ENCODE measurements at places on chromosomes 2 and 18. TPM values are rescaled to one million over a fixed set of nuclear protein-coding genes. Genes with fewer than 3 reads are reported as not detected.
A peak's percentile ranks its signal among the peaks of the same experiment; 100 is the strongest.

GRCh38 chr2:151817929-151818328 is 10.3 kb downstream of the ARL5A start:
- no peak for DNase-seq

DNA sequence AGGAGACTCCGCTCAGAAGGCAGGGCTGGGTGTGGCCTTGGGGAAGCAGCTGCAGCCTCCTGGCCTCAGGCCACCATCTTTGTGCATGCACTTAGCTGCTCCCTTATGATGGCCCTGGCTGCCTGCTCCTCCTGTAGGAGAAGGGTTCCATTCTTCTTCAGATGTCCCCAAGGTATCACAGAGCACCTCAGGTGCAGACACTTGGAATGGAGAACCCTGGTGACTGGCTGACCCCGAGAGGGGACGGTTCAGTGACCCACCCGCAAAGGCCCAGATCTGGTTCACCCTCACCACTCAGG is 9.6 kb downstream of the GPAT2 start:
- DNase-seq: no peak

GRCh38 chr2:108029496-108029895 is 43.2 kb downstream of the SLC5A7 start:
- DNase-seq: peak; percentile 17

DNA sequence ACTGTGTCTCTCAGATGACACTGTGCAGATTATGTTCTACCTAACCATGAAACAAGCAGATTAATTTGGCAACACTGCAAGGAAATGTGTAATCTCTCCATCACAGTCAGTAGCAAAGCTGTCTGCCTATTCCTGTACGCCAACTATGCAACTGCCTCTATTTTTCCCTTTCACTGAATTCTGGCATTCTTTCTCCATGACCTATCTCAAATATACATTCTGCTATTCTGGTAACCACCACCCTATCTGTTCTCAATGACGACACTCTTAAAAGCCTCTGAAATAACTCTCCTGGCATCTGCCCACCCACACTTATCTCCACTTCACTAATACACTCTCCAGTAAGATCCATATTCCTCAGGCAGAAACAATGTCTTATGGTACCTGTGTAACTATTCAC is 78.7 kb downstream of the ABCA12 start:
- DNase-seq: no peak

DNA sequence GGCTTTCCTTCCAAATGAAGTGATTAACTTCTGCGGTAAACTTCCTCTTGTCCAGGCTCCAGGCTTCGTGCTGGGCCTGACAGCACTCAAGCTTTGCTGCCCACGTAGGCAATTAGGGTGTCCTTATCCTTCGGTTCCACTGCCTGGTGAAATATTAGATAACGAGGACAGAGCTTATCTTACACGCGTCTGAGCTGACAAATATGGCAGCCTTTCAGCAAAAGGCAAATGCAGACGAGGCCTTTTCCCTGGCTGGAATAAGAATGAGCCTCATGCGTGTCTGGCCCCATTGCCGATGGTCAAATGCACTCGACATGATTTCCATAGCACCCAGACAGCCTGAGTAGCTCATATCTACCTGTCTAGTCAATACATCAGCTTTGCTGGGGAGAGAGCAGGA is 141.5 kb downstream of the FAM210A start:
- DNase-seq: no peak

FN1 gene
- total RNA-seq: 215 TPM

- no peak for DNase-seq
These were observed 371.9 kb downstream of the NBAS start for GRCh38 chr2:15189216-15189615.

GPR45 gene
- not detected for total RNA-seq

- DNase-seq: peak; percentile 39
These were observed 6.5 kb downstream of the GREB1 start for GRCh38 chr2:11540148-11540995.

PROM2 gene
- total RNA-seq: 370 TPM

CRYGD gene
- total RNA-seq: not detected

- no peak for DNase-seq
These were observed 28.0 kb downstream of the RFX8 start for GRCh38 chr2:101446869-101447268.

DNA sequence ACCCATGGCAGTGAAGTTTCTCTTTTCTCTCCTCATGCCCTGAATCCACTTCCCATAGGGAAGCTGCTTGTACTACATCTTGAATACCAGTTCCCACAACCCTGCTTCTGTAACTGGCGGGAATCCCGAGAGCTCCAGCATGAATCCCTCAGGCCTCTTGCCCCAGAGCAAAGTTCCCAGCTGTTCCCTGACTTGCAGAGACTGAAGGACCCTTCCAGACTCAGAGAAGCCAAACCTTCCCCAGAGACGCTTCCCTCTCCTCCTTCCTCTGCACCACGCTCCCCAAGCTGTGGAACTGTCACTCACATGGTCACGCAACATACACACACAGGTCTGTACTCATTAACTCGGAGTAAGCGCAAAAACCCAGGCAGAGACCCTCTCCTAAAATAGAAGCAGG is 26.4 kb downstream of the TRAPPC12 start:
- peak; percentile 45 for DNase-seq

- DNase-seq: no peak
These were observed 21.6 kb downstream of the INPP5D start for GRCh38 chr2:233081731-233082221.

TEX44 gene
- total RNA-seq: not detected

GRCh38 chr2:101905746-101906336 is 85.9 kb upstream of the IL1R2 start:
- DNase-seq: no peak

ABCA12 gene
- under 0.01 TPM for total RNA-seq

GRCh38 chr2:201018636-201019035 is 52.8 kb downstream of the HYCC2 start:
- DNase-seq: no peak

DSC3 gene
- total RNA-seq: not detected

DNA sequence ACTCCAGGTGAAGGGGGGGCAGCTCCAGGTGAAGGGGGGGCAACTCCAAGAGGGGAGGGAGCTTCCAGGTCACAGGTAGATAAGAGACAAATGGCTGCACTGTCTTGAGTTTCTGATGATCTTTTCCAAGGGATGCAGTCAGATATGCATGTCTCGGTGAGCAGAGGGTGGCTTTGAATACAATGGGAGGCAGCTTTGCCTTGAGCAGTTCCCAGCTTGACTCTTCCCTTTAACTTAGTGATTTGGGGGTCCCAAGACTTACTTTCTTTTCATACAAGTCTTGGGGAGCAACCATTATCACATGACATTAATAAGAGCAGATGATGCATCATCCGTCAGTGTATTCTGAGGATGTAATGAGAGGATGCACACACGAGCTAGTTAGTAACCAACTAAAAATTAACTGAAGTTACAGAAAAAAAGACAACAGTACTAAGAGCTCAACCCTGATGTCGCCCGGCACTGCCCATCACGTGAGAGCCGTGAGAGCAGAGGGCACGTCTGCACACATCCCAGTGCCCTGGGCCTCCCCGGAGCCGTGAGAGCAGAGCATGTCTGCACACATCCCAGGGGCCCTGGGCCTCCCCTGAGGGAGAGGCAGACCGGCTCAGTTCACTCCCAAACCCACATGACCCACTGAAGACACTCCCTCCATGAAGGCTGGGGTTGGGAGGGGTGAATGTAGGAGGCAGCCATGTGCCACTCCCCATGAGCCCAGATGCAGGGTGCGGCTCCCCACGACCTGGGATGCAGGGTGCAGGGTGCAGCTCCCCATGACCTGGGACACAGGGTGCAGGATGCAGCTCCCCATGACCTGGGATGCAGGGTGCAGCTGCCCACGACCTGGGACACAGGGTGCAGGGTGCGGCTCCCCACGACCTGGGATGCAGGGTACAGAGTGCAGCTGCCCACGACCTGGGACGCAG is 39.4 kb downstream of the PXDN start:
- DNase-seq: peak; percentile 36

- no peak for DNase-seq
These were observed 14.4 kb downstream of the PHLPP1 start for GRCh38 chr18:62729487-62730386.

DNA sequence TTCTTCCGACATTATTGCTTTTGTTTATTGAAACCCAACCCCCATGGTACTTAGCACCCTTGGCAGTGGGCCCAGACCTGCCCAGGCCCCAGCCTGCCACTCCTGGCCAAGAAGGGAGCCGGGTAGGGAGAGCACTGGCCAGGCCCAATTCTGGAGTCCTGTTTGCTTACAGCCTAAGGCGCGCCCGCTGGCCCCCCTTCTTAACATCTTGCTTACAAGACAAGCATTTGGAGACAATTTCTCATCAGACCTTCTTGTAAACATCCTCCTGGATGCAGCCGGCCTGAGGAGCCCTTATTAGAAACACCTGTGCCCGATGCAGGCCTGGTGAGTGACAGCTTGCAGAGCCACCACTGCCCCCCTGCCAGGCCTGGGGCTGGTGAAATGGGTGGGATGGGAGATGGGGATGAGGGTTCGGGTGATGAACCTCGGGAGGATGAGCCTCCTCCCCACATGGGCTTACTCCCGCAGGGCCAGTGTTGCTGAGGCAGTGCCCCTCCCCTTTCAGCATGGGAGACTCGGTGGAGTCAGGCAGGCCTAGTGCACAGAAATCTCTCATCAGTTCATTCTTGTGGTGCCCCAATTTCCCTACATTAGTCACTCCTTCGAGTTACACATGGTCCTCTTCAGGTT is 217.5 kb downstream of the CYP26B1 start:
- peak; percentile 38 for DNase-seq

DNA sequence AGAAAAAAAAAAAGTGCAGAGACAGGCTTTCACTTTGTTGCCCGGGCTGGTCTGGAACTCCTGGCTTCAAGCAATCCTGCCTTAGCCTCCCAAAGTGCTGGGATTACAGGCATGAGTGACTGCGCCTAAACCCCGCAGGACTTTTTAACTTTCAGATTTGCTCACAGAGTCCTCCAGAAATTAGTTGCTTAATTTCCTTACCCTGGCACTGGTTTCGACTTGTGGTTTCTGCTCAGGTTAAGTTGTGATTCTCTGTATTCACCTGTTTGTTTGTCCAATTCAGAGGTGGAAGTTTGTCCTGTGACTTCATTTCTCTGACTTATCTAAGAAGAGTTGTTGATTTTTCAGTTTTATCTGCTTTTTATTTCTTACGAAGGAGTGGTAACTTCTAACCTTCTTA is 238.1 kb downstream of the TMEM182 start:
- DNase-seq: no peak

GRCh38 chr2:108536133-108536780 is 2.0 kb downstream of the LIMS1 start:
- no peak for DNase-seq

GRCh38 chr2:18467749-18468360 is 92.6 kb downstream of the RDH14 start:
- DNase-seq: no peak

DNA sequence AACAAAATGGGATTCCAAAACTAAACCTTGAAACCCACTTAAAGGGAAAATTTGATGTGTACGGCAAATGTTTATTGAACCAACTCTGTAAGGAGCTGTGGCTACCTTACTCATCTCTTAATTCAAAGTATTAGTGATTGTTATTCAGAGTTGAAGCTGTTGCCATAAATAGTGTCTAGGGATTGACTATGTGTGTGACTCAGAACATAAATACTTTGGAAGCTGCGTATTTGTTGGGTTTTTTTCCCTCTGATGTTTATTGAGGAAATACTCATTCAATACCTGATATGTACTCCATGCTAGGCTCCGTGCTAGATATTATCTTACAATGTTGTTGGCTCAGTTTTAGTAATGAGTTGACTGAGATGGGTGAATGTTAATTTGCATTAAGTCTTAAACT is 90.4 kb downstream of the PTRHD1 start:
- no peak for DNase-seq

DNA sequence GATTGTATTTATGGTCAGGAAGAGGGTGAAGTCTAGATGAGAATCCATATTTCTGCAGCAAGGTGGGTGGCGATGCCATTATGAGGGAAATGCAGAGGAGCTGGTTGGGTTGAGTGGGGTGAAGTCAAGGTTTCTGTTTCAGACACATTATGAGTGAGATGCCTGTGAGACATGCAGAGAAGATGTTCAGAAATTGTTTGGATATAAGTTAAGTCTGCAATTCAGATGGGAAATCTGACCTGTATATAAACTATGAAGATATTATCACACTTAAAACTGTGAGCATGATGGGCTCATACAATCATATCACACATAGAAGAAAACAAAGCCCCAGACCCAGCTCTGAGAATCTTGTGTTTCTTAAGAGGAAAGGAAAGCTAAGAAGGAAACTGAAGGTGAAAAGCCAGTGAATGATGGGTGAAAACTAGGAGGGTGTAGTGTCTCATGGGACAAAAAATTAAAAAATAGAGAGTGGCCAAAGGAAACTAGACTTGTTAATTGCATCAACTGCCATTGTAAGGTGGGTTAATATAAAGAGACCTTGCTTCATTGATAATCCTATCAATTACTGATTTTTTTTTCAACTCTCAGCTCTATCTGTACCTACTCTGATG is 14.2 kb downstream of the GALNT5 start:
- no peak for DNase-seq

DNA sequence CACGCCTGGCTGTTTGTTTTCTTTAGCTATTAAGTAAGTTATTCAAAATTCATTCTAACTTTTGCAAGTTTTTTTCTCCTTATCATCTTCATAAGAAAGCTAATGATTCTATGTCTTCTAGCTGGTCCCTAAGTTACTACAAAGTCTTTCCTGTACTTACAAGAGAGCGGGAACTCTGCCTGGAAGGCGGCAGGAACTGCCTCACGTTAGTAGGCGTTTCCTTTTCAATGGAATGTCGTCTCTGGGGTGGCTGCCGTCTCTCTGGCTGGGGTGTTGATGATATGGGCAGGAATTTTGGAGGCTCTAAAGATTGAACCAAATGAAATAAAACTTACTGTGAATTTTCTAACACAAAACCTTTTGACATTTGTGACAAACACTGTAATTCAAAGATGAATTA is 55.5 kb downstream of the PRELID3A start:
- DNase-seq: no peak

DNA sequence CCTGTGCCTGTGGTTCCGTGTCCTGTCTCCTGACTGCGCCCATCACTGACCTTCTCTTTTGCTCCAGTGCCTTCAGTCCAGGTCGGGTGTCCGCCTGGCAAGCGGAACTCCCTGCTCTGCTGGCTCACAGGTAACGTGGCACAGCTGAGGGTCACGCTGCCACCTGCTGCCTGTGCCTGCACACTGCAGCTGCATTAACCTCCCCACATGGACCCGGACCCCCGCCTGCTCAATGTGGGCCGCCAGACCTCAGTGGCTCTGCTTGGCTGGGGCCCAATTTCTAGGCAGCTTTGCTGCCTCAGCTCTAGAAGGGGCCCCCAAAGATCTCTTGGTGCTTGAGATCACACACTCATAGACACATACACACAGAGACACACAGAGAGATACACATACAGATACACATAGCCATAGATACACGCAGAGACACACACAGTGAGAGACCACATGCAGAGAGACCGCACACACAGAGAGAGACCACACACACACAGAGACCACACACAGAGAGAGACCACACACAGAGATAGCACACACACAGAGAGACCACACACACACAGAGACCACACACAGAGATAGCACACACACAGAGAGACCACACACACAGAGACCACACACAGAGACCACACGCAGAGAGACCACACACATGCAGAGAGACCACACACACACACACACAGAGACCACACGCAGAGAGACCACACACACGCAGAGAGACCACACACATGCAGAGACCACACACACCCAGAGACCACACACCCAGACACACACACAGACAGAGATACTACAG is 14.9 kb upstream of the CNNM3 start:
- peak; percentile 90 for DNase-seq

GRCh38 chr2:68720665-68721064 is 13.9 kb upstream of the ARHGAP25 start:
- no peak for DNase-seq

Measured in stomach (tissue), 19 donors.